ENCODE measurements at places on chromosomes 5 and 9. TPM values are rescaled to one million over a fixed set of nuclear protein-coding genes. Genes with fewer than 3 reads are reported as not detected.
A peak's percentile ranks its signal among the peaks of the same experiment; 100 is the strongest.

DNA sequence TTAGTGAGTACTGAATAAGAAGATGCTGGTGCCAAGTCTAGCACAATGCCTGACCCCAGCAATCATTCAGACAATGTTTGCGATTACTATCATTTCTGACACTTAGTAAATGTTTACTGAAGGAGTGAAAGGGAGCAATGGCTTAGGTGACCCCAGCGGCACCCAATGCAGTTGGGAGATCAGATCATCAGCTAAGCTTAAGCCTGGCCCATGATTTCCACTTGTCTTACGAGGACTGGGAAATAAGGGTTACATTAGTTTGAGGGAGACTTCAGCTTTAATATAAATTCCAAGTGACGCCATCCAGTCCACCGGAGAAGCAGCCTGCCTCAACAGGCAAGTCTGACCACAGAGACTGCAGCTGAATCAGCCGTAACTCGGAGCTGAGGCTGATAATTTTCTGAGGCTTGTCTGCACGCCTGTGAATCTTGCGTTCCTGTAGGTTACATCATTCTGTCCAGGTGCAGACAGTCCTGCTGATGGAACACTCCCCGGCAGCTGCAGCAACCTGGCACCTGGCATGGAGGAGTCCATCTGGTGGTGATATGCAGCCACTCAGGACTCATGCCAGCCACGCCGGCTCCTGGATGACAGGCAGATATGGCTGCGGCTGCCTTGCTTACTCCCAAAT is 34.9 kb upstream of the FGF1 start:
- DNase-seq, result peak; percentile 74

- DNase-seq, result no peak
These were observed 130.6 kb upstream of the ADRA1B start for GRCh38 chr5:159785656-159786055.

DNA sequence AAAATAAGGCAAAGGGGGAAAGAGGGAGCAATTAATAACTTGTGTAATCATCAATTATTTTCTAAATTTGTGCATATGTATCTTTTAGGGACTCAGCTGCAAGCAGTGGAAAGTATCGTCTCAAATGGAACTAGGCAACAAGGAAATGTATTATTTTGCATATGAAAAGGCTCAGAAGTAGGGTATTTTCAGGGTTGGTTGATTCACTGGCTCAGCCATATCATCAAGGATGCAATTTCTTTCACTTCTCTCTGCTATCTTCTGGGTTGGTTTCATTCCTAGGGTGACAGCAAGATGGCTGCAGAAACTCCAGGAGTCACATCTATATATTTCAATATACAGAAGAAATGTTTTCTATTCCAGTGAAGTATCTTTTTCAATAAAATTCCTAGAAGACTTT is 509.8 kb downstream of the DMAC1 start:
- no peak for DNase-seq

- no peak for DNase-seq
These were observed 121.1 kb downstream of the NUDT12 start for GRCh38 chr5:103441523-103441922.

DNA sequence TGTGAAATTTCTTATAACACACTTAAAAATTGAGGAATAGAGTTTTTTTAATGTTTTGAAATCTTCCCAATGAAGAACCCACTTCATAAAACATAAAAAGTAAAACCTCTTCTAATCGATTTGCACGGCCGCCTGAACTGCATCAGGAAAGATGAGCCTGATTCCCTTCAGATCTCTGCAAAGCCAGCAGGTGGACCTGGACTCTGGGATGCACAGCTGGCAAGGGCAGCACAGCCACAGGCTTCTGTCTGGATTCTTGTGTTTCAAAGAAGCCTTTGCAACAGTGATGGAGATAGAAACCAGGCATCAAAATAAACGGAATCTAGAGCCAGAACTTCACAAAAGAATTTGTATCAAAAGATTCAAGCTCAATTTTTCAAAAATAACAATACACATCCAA is 36.0 kb upstream of the SPATA31C2 start:
- no peak for DNase-seq

GRCh38 chr9:97863314-97863713 is 10.3 kb downstream of the FOXE1 start:
- no peak for DNase-seq

DNA sequence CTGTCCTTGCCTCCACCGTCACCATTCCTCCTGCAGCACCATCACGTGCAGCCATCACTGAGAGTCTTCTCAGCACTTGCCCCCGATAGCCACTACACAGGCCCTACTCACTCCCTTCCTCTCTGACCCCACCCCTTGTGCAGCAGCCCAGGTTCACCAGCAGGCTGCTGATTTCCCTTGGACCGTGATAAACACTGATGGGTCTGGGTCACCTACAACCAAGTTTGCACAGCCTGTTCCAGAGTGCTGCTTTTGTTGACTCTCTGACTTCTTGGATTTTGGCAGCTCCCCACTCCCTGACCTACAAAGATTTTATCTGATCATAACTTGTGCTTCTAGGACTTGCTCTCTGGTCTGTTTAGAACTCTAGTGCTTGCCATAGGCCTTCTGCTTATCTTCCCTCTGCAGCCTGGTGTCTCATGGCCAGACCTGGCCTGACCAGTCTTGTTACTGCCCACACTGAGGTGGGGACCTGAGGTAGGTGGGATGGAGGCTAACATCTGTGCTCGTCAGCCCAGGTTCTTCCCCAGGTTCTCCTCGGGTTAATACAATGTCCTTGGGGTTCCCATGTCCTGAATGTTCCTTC is 109.3 kb downstream of the TARS1 start:
- no peak for DNase-seq

GRCh38 chr5:78573318-78573717 is 75.3 kb downstream of the LHFPL2 start:
- DNase-seq, result no peak

DNA sequence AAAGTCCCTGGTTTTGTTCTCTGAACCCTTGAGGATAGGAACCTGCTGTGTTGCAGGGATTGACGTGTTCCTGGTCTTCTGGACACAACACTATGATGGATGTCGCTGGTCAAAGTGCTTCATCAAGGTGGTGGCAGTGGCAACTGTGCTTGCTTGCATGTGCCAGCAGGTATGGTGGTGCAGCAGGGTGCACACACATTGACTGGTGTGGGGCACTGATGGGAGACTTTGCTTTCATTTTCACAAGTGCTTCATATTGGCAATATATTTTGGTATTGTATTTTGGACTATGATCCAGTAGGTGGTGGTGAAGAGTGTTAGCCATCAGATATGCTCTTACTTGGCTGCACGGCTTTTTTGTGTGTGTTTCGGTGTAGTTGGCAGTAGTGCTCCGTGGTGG is 479.8 kb upstream of the CTNND2 start:
- DNase-seq, result no peak

DNA sequence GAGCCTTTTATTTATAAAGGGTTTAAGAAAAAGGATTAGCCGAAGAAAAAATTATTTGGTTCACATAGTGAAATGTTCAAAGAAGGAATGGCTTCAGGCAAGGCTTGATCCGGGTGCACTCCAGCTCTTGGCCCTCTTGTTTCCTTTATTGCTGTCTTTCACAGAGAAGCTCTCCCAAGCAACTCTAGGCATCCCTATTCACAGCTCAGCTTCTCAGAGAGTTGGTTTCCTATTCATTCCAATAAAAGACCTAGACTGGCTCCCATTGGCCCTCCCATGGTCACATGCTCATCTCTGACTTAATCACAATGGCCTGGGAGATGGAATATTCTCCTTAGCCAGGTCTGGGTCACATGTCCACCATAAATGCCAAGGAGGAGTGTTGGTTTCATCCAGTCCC is 9.4 kb upstream of the FGFR4 start:
- no peak for DNase-seq

DNA sequence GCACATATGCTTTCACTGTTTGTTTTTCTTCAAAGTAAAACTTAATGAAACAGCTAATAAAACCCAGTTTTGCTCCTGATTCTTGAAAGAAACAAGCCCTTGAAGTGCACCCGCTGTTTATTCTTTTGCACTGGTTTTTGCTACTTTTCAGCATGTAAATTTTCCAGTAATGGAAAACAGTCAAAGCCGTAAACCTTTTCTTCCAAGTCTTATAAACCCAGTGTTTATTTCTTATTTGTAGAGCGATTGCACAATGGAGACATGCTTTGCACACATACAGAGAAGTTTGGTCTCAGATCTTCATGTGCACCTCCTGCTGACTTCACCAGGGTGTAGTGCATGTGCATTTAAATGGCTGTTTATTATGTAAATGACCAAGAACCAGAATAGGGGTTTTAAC is 51.8 kb downstream of the ATG10 start:
- no peak for DNase-seq

GRCh38 chr5:15010936-15011335 is 139.4 kb upstream of the ANKH start:
- no peak for DNase-seq

DNA sequence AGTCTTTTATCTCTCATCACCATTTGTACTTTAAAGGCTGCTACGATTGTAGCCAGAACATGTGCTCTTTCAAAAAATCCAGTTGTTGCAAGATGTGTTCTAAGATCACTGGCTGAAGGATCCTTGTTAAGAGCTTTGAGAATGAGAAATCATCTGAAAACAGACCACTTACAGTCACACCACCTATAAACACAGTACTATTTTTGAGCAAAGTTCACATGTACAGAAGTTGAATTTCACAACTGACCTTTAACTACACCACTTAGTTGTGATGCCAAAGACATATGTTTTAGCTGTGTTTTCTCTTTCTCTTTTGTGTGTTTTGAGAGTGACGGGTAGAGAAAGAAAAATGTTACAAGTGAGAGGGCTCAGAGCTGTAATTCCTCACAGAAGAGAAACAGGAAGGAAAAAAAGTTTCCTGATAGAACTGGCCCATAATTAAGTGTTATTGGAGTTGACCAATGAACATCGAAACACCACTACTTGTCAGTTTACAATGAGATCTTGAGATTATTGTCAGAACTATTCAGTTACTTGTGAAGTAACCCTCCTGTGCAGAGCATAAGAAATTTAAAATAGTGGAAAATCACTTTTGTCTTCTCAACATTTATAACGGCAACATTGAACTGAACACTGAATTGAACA is 245.4 kb downstream of the MLLT3 start:
- DNase-seq, result no peak

DNA sequence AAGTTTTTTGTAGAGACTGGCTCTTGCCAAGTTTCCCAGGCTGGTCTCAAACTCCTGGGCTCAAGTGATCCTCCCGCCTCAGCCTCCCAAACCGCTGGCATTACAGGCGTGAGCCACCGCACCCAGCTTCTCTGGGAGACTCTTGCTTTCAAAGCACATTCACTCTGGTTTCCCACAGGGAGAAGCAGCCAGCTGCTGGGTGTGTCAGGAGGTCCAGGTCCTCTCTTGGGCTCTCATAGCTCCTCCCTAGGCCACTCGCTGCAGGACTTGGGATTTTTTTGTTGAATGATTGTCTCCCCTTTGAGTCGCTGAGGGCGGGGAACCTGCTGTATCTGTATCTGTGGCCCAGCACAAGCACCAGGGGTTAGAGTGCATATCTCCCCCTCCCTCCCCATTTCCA is 68.4 kb upstream of the RAPGEF1 start:
- DNase-seq, result no peak

DNA sequence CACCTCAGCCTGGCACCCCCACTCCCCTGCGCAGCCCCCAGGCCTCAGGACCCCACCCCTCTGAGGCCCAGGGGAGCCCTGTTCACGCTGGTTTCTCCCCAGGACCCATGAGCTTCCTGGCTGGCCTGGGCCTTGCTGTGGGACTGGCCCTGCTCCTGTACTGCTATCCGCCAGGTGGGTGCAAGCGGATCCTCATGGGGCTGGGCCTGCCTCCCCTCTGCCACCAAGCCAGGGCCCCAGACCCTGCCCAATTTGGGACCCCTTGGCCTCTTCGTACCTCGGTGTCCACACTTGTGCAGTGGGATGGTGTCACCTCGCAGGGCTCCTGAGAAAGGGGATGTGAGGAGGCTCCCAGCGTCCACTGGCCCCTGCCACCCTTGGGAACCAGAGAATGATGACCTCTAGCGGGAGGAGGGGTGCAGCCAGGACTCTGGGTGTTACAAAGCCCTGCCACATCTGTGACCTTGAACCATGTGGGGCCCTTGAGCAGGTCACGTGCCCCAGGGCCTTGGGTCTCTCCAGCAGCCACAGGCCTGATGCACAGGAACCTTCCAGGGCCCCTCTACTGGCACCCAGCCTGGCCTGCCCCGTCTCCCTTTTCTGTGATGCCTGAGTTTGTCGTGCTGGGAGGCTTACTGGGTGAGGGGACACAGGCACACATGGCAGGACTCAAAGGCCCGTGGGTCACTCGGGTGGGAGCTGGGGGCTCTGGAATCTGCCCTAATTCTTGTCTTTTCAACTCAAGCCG is 16.3 kb downstream of the CARD19 start:
- peak; percentile 70 for DNase-seq

GRCh38 chr5:159773062-159773924 is 143.0 kb upstream of the ADRA1B start:
- DNase-seq, result peak; percentile 88

DNA sequence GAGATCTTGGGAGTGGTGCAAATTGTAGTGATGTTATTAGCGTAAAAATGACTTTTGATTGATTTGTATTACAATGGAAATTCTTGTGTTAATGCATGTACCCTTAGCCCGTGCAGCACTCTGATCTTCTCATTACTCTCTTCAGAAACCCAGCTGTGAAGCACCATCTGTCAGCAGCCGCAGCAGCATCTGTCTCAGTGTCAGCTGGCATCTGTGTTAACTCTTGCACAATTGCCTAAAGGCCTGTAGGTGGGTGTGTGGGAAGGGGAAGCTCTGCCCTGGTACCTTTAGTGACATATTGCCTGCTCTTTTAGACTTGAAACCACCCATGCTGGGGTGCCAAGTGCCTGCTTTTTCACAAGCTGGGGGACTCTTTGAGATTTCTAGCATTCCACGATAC is 101.3 kb downstream of the FBXL7 start:
- DNase-seq, result no peak

The ABITRAM gene
- total RNA-seq, result 16.0 TPM

The PCDHB8 gene
- 2.2 TPM for total RNA-seq

The TRIM7 gene
- 14.4 TPM for total RNA-seq

The FSTL4 gene
- not detected for total RNA-seq

The HAVCR2 gene
- total RNA-seq, result 3.5 TPM

The SMARCA2 gene
- total RNA-seq, result 98.4 TPM

The NPM1 gene
- total RNA-seq, result 365 TPM

The C9 gene
- not detected for total RNA-seq

The MCIDAS gene
- total RNA-seq, result not detected

Data from Right ventricle myocardium inferior (tissue), 1 donor.